ENCODE measurements at places on chromosomes 11 and 22.

DNA sequence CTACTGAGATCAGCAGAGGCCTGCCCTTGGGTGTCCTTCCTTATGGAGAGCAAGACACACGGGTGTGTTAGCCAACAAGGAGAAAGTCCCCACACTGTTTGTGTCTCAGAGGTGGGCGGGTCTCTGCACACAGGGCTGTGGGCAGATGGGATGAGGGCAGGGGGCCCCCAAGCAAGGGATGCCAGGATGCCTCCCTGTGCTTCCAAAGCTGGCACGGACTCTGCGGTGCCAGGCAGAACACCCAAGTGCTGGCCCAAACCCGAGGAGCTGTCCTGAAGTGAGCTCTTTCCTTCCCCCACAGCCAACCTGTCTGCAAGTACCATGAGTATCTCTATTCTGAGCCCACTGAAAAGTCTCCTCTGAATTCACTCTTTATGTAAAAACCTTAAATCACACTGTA is 273.3 kb downstream of the CTTN start:
- DNase-seq = no peak

DNA sequence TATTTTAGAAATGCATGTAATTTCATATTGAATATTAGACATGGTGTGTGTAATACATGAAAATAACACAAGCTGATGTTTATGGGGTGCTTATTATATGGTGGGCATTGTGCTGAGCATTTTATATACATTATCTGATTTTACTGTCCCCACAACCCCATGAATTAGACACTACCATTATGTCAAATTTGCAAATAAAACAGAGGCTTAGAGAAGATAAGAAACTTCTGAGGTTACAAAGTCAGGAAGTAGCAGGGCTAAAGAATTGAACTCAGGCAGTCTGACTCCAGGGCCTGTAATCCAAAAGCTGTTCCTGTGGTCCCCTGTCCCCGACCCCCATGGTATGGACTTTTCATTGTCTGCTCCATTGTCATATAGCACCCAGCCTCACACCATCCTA is 49.4 kb upstream of the NAV2 start:
- no peak for DNase-seq

GRCh38 chr22:28799606-28800307 is 612 bp downstream of the XBP1 start:
- no peak for DNase-seq

DNA sequence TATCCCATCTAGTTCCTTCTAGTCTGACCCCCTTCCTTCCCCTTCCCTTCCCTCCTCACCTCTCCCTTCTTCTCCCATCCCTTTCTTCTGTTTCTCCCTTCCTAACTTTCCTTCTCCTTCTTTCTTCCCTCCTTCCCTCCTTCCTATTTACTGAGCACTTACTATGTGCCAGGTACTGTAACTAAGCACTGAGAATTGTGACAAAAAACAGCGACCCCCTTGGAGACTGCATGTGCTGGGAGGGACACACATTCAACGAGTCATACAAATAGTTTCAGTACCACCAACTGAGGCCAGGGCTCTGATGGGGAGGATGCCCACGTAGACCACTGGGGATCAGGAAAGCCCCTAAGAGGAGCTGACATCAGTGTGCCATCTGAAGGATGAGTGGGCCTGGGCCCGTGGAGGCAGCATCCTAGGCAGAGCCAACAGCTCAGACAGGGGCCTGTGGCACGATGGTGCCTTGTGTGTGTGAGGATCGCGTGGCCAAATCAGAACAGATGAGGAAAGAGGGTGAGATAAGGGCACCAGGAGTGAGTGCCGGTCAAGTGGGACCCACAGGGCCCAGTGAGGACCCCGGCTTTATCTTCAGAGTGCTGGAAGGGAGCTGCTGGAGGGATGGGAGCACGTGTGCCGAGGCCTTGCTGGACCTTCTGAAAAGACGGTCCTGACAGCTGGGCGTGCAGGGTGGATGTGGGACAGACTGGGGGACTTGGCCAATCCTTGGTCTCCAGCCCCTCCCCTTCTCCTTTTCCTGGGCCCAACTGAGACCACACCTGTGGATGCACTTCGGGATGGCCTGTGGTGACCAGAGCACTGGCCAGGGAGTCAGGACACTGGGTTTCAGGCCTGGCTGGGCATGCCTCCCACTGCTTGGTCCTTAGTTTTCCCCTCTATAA is 38.4 kb upstream of the CRYBB3 start:
- DNase-seq = no peak

DNA sequence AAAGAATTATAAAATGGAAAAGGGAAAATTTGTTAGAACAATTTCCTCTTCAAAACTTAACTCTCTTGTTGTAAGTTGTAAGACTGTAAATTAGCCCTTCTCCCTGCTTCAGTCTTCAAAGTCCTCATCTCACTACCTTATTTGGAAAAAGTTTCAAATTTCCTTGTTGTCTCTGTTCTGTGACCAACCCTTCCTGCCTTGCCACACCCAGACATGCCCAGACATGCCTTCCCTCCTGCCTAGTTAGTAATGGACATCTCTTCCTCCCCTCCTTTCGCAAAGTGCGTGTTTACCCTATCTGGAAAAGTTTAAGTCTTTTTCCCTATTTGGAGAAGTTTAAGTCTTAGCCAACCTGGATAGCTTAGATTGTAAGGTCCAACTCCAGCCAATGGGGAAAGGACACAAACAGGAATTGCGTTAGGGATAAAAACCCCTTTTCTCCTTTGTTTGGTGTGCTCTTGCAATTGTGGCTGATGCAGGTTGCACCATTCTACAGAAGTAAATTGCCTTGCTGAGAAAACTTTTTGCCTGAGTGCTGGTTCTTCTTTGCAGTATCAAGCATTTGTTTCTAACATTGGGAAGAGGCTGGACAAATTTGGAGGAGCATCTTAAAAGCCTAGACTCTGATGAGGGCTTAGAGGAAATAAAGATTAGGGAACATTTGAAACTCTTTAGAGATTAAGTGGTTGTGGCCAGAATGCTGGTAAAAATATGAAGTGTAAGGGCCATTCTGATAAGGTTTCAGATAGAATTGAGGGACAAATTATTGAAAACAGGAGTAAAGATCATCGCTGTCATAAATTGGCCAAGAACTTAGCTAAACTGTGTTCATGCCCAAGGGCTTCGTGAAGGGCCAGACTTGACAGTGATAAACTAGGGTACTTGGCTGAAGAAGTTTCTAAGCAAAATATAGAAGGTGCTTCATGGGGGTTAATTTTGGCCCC is 15.4 kb downstream of the OR52K2 start:
- DNase-seq = no peak

GRCh38 chr11:69869311-69869939 is 50.2 kb upstream of the FGF3 start:
- no peak for DNase-seq

GRCh38 chr11:1600626-1601025 is 2.5 kb upstream of the KRTAP5-2 start:
- no peak for DNase-seq

DNA sequence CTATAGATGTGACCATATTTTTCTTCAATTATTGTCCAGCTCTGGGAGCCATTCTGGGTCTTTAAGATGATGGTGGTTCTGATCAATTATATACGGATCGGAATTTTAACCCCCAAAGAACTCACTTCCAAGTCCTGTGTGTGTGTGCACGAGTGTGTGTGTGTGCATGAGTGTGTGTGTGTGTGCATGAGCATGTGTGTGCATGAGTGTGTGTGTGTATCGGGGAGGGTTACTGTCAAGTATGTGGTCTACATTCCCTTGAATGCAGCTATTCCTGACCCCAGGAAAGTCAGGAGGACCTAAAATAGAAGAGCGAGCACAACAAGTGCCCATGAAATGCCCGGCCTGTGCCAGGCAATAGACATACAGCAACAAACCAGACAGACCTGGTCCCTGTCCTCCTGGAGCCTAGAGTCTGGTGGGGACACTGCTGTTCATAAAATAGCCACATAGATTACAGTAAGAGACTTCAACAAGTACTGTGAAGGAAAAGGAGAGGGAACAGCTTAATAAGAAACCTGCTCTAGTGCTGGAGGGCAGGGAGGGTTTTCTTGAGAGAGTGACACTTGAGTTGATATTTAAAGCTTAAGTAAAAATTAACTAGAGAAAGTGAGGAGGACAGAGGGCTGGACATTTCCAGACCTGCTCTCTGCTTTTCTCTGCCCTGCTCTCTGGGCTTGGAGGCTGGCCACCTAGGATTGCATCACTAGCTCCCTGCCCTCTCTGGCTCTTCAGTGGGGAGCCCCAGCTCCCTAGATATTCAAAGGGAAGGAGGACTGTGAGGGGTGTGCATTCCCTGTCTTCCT is 66.1 kb upstream of the SPON1 start:
- DNase-seq = no peak

- DNase-seq = no peak
Observed at GRCh38 chr11:33713151-33713855, 12.7 kb upstream of the C11orf91 start.

DNA sequence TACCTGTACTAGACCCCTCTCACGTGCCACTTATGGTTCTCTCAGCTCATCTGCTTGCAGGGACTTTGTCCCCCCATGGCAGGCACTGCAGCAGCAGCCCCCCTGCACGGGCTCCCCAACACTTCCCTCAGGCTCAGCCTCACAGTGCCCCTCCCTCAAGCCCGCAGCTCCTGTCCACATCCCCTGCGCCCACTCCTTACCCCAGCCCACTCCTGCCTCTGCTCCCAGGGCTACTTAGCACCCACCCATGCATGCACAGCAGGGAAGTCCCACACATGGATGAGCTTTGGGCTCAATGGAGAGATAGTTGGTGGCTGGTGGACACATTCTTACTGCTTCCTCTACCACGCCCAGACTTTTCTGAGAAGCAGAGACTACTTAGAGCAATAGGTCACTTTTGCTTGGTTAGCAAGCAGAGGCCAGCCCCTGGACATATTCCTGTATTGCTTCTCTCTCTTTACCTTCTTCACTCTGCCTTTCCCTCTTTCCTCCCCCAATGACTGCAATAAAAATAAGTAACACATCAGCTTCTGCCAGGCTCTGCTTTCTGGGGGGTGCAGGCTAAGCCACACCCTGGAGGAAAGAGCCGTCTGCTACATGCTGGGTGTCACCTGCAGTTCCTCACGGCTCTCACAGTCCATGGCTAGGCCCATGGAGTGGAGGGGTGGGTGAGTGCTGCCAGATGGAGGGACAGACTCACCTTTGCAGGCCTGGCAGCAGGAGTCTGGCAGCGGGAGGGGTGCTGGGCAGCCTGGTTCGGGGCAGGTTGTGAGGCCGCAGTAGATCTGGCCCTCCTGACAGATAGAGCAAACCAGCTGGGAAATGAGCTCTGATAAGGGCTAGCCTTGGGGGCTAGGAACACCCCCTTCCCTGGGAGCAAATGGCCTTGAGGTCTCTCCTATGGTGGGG is 23.4 kb downstream of the CHRDL2 start:
- DNase-seq = no peak

DNA sequence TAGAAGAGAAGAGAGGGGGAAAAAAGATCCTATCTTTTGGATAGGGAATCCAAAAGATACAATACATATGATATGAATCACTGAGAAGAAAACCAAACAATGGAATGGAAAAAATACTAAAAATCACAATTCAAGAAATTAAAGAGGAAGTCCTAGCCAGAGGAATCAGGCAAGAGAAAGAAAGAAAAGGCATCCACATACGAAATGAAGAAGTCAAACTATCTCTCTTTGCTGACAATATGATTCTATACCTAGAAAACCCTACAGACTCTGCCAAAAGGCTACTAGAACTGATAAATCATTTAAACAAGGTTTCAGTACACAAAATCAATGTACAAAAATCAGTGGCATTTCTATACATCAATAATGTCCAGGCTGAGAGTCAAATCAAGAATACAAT is 91.4 kb downstream of the EFCAB6 start:
- no peak for DNase-seq

- DNase-seq = no peak
Observed at GRCh38 chr22:35917651-35918050, 111.0 kb downstream of the RBFOX2 start.

GRCh38 chr11:1299621-1300020 is 9.8 kb downstream of the TOLLIP start:
- no peak for DNase-seq

DNA sequence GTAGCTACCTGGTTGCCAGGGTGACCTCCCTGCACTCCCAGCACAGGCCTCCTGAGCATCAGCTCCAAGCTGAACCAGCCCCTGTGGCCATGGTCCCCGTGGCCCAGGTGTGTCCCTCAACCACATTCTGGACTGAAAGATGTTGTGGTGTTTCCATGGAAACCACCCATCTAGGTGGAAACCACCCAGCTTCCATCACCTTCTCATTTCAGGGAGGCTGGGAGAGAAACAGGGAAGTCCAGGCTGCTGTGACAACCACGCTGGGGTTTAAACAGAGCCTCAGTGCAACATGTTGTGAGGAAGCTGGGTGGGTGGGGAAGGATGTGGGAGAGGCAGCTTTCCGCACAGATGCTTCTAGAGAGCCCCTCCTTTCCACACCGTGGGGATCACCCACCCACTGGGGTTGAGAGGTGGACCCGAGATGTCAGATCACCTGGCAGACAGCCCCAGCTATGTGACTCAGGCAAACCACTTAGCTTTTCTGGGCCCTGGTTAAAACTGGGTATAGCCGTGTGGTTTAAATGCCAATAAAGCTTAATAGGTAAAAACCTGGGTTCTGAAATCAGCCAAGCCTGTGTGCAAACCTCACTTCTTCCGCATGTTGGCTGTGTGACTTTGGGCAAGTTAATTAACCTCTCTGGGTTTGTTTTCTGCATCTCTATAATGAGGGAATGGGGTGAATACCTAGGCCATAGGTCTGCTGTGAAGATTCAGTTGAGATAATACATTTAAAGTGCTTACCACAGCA is 46.4 kb downstream of the CD82 start:
- no peak for DNase-seq

GRCh38 chr22:49023161-49023878 is 804.4 kb downstream of the BRD1 start:
- no peak for DNase-seq

GRCh38 chr11:501001-501682 is 5.9 kb downstream of the RNH1 start:
- DNase-seq = no peak

GRCh38 chr22:45550416-45550815 is 47.7 kb downstream of the FBLN1 start:
- no peak for DNase-seq

All from non-pigmented ciliary epithelial cell (primary cell).